ENCODE measurements at places on chromosomes 6 and 20. TPM values are rescaled to one million over a fixed set of nuclear protein-coding genes. Genes with fewer than 3 reads are reported as not detected.

Gene CTAGE9
- not detected for total RNA-seq

DNA sequence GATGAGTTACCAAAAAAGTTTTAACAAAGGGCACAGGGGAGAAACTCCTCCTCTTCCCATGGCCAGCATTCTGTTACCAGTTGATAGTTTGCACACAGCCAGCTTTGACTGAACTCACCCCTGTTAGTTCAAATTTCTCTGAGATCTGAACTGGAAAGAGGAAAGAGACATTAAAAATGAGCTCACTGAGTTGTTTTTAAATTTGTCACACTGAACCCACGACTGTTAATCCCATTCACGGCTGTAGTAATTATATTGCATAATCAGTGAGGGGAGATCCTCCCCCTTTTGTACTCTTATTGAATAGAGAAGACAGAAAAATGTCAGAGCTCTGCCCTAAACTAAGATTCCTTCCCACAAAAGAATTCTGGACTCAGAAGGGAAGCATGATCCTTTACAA, 17.5 kb upstream of the DSP start:
- DNase-seq = no peak

GRCh38 chr6:26205625-26206574, 118.7 kb downstream of the HFE start:
- no peak for DNase-seq

- no peak for DNase-seq
These were observed 270.3 kb downstream of the SLC24A3 start for GRCh38 chr20:19482726-19483125.

DNA sequence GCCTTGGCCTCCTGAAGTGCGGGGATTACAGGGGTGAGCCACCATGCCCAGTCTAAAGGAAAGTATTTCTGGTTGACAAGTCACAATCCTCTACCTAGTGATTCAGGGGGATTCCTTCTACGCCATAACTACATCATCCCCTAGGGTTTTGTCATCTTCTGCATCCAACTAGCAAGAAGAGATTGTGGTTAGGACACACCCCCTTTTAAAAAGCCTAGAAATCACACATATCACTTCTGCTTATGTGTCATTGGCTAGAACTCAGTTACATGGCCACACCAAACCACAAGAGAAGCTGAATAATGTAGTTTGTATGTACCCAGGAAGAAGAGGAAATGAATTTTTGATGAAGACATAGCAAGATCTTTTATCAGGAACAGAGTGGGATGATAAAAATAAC, 14.7 kb upstream of the CHD6 start:
- no peak for DNase-seq

Data from naive thymus-derived CD8-positive, alpha-beta T cell (primary cell).